ENCODE measurements at places on chromosomes 2 and 18. TPM values are rescaled to one million over a fixed set of nuclear protein-coding genes. Genes with fewer than 3 reads are reported as not detected.

DNA sequence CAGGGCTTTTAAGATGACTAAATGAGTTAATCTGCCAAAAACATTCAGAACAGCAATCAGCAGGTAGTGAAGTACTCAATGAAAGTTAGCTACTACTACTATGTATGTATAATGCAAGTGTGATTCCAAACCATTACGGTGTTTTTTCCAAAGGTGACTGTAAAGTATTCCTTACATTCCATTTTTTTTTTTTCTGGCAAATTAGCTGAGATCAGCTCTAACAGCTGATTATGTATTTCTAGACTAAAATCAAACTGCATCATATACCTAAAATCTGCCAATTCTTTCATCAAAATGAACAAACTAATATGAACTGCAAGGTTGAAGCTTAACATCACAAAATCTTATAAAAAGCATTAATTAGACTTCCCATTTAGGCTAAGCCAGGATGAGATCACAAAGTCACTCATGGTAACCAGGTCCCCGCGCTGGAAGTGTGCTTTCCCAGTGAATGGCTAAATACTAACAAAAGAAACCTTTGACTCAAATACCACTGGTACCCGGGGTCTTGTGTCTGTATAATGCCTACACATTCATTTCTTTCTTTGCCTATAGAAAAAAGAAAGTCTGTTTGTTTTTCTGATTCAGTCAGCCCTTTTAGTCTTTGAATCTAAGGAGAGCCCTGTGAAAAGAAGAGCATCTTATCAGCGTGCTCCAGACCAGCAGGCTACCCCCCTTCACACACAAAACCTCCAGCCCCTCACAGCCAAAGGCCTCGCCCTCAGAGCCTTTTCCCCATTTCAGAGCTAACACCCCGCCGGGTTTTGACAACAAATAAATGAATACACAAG lies 88.3 kb downstream of the RBMS1 start:
- DNase-seq: no peak

DNA sequence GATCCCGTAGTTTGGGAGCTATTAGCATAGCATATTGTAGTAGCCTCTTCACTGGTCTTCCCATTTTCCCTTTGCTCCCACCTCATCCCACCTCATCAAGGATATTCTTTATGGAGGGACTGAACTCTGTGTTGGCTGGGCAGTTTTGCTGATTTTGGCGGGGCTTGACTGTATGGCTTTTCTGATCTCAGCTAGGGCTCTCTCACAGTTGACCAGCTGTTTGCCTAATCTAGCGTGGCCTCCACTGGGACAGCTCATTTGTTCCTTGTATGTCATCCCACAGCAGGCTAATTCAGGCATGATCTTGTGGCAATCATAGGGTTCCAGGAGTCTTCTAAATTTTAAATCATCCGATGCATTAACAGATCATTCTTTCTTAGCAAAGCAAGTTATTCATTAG lies 30.2 kb upstream of the MTX2 start:
- DNase-seq: no peak

GRCh38 chr2:40049781-40050180 lies 270.7 kb upstream of the THUMPD2 start:
- DNase-seq: no peak

DNA sequence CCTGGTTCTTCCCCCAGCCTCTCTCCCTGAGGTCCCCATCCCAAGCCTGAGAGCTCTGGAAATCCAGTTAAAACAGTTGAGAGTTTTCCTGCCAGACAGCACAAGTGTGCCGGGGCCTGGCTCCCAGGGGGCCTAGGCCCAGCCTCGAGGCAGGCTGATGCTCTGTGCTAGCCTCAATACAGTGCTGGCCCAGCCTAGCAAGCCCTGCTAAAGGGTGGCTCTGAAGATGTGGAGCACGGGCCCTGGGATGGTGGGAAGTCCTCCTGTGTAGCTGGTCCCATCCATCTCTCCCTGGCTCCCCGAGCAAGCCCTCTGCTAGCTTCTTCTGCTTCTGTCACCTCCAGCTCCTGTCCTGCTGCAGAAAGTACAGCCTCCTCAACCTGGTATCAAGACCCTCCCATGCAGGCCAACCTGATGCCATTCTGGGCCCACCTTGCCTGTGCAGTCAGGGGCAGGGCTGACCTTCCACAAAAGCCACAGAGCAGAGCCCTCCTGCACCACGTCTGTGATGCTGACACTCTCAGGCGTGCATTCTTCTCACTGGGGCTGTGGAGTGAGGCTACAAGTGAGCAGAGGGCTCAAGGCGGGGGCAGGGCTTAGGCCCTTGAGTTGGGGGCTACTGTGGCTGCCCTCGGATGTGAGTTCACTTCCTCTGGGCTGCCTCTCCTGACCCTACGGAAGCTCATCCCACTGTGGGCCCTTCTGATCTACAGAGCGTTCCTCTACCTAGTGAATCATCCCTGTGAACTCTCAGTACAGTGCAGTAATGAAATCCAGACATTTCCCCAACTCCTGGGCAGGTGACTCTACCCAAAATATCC lies 60.1 kb upstream of the LAPTM4A start:
- no peak for DNase-seq

HOXD1 gene
- 1.1 TPM for total RNA-seq

DNA sequence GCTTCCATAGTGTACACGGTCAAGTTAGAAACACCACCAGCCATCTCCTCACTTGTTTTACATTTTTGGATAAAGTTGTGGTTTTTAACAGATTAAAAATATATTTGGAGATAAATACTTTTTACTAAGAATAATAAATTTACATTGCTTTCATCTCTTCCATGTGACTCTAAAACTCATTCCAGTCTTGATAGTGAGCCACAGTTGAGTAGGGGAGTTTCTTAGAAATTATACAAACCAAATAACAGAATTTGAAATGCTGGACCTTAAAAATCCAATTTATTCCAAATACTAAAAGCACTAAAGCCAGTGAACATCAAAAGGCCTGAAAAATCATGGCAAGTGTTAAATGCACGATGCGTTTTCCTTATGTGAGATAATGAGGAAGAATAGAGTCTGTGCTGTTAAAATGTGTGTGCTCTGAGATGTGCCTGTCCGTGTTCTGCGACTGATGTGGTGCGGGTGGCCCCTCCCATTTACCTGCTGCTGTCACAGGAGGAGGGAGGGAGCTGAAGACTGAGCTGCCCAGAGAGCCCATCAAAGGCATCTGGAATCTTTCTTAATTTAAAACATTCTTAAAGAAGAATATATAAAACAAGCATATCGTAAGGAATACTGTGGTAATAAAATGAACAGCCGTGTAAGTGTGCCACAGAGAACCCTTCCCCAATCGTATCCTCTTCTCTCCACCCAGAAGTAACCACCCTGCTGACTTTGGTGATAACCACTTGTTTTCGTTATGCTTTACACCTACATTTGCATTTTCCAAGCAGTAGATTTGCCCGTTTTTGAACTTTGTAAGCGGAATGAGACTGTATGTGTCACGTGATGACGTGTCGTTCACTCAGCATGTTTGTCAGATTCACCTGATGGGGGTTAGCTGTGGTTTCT lies 57.0 kb upstream of the TXNDC2 start:
- DNase-seq: no peak

ASIC4 gene
- 0.42 TPM for total RNA-seq

DNA sequence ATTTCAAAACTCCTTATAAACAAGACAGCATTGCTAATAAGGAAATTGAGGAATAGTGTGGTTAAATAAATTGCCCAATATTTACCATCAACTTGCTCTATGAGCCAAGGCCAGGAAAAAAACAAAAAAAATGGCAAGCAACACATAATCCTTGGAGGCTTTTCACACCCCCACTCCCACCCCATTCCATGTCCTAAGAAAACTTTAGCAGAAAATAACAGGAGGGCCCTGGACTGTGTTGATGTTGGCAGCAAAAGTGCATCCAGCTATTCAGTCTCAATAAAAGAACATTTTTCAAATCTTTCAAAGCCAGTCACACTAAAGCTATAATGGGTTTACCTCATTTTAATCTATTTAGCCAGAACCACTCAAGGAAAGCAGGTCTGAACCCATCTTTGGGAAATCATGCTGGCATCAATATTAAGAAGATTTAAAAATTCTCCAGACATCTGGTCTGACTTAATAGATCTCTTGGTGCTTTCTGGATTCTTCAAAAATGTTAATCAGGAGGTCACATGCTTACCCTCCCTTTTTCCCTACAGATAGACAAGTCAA lies 34.6 kb upstream of the STK17B start:
- no peak for DNase-seq

GRCh38 chr2:60899230-60899891 lies 18.0 kb downstream of the REL start:
- DNase-seq: no peak

MYO7B gene
- 2.0 TPM for total RNA-seq

DNA sequence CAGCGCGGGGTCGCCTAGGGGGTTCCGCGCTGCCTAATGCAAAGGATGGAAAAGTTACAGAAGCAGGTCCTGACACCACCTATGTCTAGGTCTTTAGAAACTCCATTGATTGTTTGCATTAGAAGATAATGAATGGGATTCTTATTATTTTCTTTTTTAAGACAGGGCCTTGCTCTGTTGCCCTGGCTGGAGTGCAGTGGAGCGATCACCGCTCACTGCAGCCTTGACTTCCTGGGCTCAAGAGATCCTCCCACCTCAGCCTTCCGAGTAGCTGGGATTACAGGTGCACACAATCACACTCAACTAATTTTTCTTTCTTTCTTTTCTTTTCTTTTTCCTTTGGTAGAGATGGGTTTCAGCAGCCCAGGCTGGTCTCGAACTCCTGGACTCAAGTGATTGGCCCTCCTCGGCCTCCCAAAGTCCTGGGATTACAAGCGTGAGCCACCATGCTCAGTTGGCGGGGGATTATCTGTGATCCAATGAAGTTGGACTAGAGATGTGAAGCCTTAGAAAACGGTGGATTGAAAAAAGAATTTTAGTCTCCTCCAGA lies 761 bp upstream of the IDH1 start:
- no peak for DNase-seq

LRRC30 gene
- total RNA-seq: not detected
